RPMI8226 (cell line): ENCODE measurements at places on chromosomes 5 and 9.
A peak's percentile ranks its signal among the peaks of the same experiment; 100 is the strongest.

- no peak for DNase-seq
Observed at GRCh38 chr5:83044926-83045325, 32.3 kb downstream of the TMEM167A start.

- DNase-seq: no peak
Observed at GRCh38 chr9:105198023-105198422, 46.4 kb upstream of the SLC44A1 start.

GRCh38 chr5:120304663-120305062, 159.4 kb upstream of the PRR16 start:
- DNase-seq: no peak

GRCh38 chr9:14198841-14199455, 115.0 kb downstream of the NFIB start:
- no peak for DNase-seq

GRCh38 chr9:126326228-126327005, at the start of gene MVB12B:
Gene MVB12B (plus strand): TSS chr9:126326829. CDS start chr9:126326930, 101 bp downstream.
- DNase-seq: peak; percentile 54

DNA sequence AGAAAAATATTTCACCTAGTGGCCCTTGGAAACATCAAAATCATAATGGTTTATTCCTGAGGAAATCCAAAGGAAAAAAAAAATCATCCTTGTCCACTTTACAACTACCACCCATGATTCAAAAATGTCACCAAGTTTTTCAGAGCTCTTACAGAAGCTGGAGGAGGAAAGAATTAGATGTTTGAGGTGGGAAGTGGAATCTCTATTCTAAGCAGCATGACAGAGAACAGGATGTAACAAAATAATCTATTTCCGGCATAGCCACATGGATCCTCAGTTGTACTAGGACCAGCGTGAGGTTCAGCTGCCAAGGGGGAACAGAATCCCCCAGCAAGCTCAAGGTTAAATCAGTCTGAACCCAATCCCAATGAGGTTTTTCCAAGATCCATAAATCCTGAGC, 40.2 kb downstream of the FBXW11 start:
- DNase-seq: no peak

DNA sequence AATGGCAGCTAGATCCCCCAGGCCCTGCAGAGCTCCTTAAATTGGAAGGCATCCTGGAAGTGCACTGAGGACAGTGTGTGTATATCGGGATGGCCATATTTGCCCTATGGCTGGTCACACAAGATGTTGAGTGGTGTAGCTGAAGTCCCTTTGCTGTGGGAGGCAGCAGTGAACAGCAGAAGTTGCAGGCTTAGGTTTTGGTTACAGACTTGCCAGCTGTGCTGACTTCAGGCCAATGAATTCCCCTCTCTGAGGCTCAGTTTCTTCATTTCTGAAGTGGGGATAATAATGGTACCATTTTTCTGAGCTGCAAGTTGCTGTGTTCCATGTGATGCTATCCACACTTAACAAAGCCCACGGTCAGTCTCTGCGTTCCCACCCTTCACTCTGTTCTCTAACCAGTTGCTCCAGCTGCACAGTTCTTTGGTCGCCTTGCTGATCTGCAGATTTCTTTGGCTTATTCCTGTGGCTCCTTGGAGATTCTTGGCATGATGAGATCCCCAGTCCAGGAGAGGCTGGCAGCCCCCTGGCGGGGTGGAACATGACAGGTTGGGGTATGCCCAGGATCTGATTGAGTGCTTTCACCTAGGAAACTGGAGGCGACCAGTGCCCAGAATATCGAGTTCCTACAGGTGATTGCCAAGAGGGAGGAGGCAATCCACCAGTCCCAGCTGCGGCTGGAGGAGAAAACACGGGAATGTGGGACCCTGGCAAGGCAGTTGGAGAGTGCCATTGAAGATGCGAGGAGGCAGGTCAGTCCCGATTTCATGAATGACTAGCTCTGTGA, 6.5 kb upstream of the GLE1 start:
- no peak for DNase-seq

DNA sequence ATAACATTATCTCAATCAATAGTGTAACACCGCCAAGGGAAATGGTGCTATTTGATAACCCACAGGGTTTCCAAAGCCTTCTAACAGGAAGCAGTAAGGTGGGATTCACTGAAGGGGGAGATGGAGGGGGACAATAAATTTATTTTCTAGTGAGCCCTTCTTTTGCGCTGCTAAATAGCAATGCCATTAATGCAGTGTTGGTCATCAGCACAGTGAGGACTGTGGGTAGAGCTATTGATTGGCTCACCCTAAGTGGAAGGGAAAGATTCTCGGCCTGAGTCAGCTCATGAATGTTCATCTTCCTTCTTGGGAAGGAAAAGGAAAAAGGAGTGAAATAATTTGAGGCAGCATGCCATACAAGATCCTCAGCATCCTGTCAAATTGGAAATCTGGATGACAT, 25.4 kb downstream of the RGMB start:
- no peak for DNase-seq

DNA sequence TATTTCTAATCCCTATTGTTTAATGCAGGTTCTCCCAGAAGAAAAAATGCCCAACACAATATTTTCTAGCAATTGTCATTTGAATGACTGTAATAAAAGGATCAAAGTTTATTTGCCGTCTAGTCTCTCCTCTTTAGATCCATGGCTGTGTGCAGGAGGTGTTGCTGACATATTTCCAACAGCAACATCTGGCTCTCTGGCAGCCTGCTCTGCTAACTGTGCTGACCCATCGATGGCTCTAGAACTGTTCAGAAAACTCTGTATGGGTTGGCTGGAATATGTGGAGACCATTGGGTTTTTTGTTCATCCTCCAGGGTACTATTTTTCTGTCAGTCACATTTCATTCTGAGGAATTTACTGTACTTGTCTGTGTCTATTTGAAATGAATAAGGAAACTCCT, 202.0 kb upstream of the SLC27A6 start:
- DNase-seq: no peak

- no peak for DNase-seq
Observed at GRCh38 chr5:148427370-148428042, 43.7 kb downstream of the FBXO38 start.
